Activated gamma-delta T cell treated with Interleukin-2 at 50 U/mL for 16 hours (primary cell): ENCODE measurements at places on chromosomes 6 and 20.

DNA sequence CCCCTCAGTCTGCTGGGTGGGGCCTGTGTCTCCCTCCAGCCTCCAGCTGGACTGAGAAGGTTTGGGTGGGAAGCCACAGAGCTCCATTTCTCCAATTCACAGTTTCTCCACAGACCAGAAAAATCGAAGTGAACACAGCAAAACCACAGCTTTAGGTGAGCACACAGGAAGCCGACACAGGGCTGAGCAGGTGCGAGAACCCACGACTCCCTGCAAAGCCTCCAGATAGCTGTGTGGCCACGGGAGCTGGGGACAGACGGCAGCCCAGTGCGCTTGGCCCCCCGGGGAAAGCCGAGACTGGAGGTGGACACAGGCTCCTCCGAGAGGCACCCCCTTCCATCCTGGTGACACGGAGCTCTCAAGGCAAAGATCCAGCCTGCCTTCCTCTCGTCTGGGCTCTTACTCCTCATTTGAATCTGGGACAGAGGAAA, 29.0 kb upstream of the MPC1 start:
- peak; percentile 53 for DNase-seq

- DNase-seq: no peak
Measured at GRCh38 chr6:120615238-120615637, 719.0 kb downstream of the TBC1D32 start.

GRCh38 chr6:11615214-11615602, 77.7 kb downstream of the TMEM170B start:
- DNase-seq: no peak

- DNase-seq: no peak
Measured at GRCh38 chr20:5065879-5066383, 53.8 kb downstream of the PCNA start.

GRCh38 chr20:48329031-48329615, 498.7 kb downstream of the PREX1 start:
- DNase-seq: no peak

GRCh38 chr20:47586649-47587294, 85.1 kb downstream of the NCOA3 start:
- no peak for DNase-seq

DNA sequence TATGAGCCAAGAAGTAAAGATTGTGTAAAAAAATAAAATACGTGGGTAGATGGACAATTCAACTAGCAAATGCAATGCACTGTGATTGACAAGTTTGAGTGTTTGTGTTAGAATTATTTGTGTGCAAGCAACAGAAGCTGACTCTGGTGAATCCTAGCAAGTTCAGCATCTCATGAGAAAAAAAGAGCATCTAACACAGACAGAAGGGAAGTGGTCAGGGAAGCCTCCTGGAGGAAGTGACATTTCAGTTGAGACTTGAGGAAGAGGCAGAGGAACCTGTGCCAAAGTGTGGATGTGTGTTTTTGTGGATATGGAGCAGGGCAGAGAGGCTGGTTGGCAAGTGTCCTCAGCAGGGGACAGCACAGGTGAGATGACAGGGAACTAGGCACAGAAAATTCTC, 248.7 kb downstream of the ZNF217 start:
- DNase-seq: no peak

- DNase-seq: no peak
Measured at GRCh38 chr6:52725535-52726192, 37.6 kb downstream of the GSTA2 start.

GRCh38 chr6:158703837-158704822, 54.3 kb downstream of the SYTL3 start:
- DNase-seq: peak; percentile 74

GRCh38 chr20:4161401-4162251, 146.3 kb upstream of the RNF24 start:
- no peak for DNase-seq

DNA sequence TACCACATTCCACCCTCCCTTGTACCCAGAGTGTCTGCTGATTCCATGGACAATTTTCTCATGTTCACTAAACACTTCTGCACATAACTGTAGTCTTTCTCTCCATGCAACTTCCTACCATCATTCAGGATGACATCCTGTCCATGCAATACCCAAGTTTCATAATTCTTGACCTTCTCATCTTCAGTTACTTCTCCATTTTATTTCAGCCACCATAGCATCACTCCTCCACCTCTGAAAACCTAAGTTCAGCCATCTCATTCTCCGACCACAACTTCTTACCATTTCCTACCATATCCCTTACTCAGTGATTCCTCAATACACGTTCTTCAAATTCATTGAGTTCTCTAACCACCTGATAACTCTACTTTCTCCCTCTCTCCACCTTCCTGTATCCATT, 216.5 kb upstream of the TENT5A start:
- DNase-seq: no peak

DNA sequence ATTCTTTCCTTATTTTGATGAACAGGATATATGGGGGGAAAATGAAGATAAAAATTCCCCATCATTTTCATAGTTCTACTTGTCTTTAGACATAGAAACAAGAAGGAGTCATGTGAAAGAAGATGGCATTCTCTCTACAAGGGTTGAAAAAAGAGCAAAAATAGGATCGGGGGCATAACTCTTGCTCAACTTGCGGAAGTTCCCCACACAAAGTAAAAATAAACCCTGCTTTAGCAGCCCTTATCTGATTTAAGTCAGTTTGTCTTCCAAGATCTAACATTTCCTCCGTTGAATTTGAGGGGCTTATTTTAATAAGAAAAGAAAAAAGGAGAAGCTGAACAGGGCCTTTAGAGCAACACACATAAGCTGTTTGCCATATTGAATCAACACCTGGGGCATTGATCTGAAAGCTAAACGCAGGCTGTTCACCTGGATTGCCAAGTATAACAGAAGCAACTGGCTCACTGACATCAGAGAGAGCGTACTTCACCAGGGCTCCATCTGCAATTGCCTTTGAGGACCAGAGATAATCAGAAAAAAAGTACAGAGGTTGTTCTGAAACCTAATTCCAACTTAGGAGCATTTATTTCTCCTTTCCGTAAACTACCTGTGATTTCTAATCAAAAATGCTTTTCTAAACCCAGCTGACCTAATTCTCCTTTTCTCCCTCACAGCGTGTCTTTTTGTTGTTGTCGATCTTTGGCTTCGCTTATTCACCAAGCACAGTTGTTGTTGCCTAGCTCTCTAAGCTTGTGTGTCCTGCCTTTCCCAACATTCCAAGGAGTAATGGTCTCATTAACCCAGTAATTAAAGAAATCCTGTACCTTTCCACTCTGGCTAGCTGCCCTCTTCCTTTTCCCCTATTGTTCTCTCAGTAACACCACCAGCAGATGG, 568.0 kb downstream of the KIF16B start:
- DNase-seq: no peak

- DNase-seq: no peak
Measured at GRCh38 chr6:4664117-4664626, 112.0 kb upstream of the CDYL start.

- no peak for DNase-seq
Measured at GRCh38 chr6:142887517-142887916, 57.5 kb downstream of the HIVEP2 start.

- DNase-seq: no peak
Measured at GRCh38 chr20:2421247-2421646, 40.5 kb downstream of the TGM6 start.

- peak; percentile 36 for DNase-seq
Measured at GRCh38 chr6:29628419-29629281, 4.3 kb downstream of the GABBR1 start.

GRCh38 chr6:48111575-48111974, 578 bp upstream of the PTCHD4 start:
- DNase-seq: no peak

GRCh38 chr20:33110147-33110825, 30.8 kb downstream of the BPIFB4 start:
- no peak for DNase-seq

DNA sequence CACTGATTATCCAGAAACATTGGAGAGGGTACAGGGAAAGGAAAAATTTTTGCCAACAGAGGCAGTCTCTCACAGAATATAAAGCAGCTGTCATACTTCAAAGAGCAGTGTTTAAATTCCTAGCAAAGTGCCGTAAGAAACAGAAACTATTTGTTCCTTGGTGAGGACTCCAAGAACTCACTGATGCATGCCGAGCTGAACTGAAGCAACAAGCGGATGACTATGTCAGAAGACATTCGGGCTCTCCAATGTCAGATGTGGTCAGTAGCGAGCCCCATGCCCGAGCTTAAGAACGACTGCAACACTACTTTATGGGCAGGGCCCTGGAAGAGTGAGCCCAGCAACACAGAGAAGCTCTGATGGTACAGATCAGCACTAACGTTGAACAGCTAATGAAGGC, 54.7 kb downstream of the OR2B6 start:
- DNase-seq: no peak

DNA sequence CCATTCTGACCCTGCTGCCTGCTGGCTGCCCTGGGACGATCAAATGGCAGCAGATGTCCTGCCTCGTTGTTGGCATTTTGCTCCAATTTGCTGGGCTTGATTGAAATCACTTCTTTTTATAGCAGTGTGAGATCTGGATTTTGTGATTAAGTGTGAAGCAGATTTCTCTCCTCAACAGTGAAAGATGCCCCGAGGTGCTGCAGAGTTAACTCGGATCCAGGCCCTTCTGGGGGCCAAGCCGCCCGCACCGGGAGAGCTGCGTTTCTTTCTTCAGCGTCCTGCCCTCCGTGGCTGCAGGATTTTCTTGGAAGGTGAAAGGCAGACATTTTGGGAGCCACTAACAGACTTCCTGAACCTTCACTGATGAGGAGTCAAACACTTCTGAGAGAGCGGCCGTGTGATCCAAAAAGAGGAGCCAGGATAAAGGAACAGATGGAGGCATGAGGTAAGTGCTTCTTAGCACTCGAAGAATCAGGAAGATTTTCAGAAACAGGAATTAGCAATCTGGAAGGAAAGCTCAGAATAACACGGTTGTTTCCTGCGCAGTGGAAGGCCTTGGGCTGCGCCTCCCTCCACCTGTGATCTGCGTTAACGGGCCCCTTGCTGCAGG, 139.5 kb upstream of the AFDN start:
- no peak for DNase-seq

GRCh38 chr6:4133941-4134838, 1.2 kb downstream of the ECI2 start:
- DNase-seq: peak; percentile 7

DNA sequence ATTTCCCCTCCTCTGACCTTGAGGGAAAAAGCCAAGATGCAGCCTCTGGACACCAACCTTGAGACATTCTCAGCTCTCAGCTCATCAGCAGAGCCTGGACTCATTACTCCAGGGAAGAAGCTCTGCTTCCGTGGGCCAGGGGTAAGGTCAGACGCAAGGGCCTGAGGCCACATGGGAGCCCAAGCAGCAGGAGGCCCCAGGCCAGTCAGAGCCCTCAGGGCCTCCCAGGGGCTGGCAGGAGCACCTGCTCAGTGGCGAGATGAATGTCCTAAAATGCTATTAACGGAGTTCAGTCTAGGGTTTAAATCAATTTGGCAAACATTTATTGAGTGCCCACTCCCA, 208.6 kb downstream of the ERMARD start:
- no peak for DNase-seq

- DNase-seq: no peak
Measured at GRCh38 chr20:57770852-57771720, 61.3 kb upstream of the PMEPA1 start.

GRCh38 chr6:101716387-101716786, 322.9 kb downstream of the GRIK2 start:
- DNase-seq: no peak

- DNase-seq: no peak
Measured at GRCh38 chr6:115847671-115848070, 213.0 kb downstream of the FRK start.

DNA sequence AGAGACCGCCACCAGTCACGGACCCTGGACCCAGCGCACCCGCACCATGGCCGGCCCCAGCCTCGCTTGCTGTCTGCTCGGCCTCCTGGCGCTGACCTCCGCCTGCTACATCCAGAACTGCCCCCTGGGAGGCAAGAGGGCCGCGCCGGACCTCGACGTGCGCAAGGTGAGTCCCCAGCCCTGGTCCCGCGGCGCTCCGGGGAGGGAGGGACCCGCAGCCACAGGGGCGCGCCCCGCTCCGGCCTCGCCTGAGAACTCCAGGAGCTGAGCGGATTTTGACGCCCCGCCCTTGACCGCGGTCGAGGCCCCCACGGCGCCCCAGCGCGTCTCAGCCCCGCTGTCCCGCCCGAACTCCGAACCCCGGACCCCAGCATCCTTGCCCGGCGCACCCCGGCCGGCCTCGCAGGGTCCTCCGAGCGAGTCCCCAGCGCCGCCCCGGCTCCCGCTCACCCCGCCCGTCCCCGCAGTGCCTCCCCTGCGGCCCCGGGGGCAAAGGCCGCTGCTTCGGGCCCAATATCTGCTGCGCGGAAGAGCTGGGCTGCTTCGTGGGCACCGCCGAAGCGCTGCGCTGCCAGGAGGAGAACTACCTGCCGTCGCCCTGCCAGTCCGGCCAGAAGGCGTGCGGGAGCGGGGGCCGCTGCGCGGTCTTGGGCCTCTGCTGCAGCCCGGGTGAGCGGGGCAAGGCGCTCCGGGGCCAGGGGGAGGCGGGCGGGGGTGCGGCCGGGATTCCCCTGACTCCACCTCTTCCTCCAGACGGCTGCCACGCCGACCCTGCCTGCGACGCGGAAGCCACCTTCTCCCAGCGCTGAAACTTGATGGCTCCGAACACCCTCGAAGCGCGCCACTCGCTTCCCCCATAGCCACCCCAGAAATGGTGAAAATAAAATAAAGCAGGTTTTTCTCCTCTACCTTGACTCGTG, at the start of gene OXT:
OXT (plus strand) TSS at position 11 of the 920 bp plus-strand sequence; CDS start at position 47, 36 bp downstream.
- peak; percentile 64 for DNase-seq

DNA sequence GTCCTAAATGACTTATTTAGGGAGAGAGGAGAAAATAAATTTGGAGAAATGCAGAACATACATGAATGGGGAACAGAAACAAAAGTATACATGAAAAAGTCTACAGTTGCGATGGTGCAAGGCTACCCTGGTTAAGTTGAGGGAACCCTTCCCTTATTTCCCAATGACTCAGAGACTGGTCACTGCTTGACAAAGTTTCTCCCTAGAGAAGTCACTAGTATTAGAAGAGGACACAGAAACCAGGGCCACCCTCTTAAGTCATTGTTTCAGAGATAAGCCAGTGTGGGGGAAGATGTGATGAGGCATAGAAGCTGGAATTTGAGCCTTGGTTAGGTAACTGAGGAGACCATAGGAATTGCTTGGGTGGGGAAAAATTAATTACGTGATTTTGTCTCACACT, 24.4 kb upstream of the EDN1 start:
- no peak for DNase-seq

GRCh38 chr6:96604420-96604819, 41.5 kb downstream of the FHL5 start:
- DNase-seq: no peak

DNA sequence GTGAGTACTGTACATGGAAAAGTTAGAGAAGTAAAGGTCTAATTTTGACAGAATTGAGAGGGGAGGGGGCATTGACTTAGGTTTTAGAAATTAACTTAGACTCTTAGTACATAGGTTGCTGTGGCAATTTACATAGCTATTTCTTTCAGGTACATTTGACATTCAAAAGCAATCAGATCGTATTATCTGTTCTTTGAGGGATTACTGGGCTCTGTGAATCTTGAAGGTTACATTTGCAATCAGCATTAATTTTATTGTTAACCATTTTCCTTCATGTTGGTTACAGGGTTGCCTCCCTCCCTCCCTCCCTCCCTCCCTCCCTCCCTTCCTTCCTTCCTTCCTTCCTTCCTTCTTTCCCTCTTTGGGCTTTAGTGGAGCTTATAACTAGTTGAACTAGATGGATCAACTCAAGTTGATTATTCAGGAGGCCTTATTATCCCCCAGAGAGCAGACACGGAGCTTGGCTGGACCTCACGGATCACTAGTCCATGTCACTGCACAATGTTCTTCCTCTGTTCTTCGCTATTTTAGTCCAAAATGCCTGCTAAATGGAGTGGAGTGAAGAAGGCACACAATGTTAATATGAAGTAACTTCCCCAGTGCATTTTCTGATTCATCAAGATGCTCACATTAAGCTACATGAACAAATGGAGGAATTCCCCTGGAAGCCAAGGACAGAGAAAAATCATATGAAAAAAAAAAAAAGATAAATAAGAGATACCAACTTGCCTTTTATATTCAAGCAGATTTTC, 87.8 kb downstream of the PLCB4 start:
- no peak for DNase-seq
